ENCODE measurements at places on chromosomes 5 and 9. TPM values are rescaled to one million over a fixed set of nuclear protein-coding genes. Genes with fewer than 3 reads are reported as not detected.

GRCh38 chr9:120932086-120932823 is 5.7 kb upstream of the TRAF1 start:
- no peak for DNase-seq

- DNase-seq, result peak; percentile 31
Observed at GRCh38 chr9:98861781-98862504, 54.5 kb downstream of the GALNT12 start.

GRCh38 chr5:23208959-23209431 is 298.4 kb upstream of the PRDM9 start:
- peak; percentile 41 for DNase-seq

DNA sequence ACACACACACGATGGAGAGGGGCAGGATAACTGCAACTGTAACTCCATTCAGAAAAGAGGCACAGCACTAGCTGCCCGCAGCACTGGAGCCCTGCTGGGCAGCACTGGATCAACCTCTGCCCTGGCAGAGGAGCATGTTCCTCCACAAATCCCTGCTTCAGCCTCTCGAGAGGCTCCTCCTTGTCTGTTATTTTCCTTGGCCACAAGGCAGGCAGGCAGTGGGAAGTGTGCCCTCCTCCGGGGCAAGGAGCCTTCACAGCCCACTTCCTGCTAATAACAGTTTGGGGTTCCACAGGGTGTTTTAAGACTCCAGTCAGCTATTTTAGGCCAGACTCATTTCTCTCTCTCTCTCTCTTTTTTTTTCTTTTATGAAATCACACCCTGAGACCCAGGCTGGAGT is 11.8 kb downstream of the FXN start:
- DNase-seq, result no peak

DOCK8 gene
- 0.69 TPM for total RNA-seq

DNA sequence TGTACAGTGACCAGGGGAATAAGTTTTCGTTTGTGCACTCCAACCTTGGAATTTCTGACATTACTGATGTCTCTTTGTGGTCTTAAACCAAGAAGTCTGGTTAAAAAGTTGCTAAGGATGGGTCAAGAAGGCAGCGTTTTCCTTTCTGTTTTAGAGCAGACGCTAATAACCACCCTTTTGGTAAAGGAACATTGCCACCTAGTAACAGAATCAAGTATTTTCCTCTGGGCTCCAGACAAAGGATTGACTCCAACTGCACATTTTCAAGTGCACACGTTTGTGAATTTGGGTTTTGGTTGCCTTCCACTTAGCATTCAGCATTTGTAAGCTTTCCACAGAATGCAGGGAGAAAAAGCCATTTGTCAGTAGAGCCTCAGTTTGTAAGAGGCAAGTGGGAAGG is 22.2 kb upstream of the CEP78 start:
- no peak for DNase-seq

NOXA1 gene
- 0.92 TPM for total RNA-seq

GRCh38 chr9:16475996-16476395 is 394.5 kb downstream of the BNC2 start:
- no peak for DNase-seq

DNA sequence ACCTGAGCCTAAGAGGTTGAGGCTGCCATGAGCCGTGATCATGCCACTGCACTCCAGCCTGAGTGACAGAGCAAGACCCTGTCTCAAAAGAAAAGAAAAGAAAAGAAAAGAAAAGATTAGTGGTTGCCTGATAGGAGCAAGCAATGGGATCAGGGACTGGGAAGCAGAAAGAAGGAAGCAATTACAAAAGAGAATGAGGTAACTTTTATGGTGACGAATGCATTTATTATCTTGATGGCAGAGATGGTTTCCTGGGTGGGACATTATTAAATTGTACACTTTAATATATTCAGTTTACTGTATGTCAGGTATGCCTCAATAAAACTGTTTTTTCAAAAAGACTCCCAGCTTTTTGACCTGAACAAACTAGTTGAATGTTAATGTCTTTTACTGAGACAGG is 7.5 kb upstream of the PFDN1 start:
- DNase-seq, result no peak

DNA sequence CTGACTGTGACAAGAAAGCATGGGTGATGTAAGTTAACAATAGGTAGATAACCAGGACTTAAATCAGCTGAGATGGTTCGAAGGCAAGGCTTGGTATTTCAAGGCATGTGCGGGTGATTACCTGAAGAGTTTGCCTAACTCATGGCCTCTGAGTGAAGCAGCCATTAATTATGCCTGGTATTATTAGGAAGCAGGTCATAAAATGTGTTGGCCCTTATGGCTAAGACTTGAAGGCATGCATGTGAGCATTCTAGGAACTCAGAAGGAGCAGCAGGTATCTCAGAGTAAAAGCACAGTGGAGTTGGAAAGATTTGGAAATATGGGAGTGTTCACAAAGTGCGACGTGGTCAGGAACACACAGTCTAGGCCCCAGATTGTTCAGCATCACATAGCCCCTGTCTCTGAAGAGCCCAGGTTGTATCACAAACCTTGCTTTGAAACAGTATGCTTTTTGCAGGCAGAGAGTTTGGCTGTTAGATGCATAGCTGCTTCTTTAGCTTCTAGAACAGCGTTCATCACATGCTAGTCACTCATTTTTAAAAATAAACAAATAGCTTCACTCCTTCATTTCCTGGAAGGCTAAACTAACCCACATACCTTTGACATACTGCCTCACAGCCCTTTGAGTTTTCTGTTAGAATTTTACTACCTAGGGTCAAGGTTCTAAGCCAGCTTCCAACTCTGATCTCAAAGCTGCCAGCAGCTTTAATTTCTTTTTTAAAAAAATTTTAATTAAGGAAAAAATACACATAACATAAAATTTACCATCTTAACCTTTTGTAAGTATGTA is 2.1 kb downstream of the HEXB start:
- no peak for DNase-seq

PDCD1LG2 gene
- 9.8 TPM for total RNA-seq

MPDZ gene
- 13.8 TPM for total RNA-seq

CCT5 gene
- total RNA-seq, result 671 TPM

- DNase-seq, result no peak
Observed at GRCh38 chr9:114880291-114880745, 50.1 kb downstream of the TNFSF8 start.

DNA sequence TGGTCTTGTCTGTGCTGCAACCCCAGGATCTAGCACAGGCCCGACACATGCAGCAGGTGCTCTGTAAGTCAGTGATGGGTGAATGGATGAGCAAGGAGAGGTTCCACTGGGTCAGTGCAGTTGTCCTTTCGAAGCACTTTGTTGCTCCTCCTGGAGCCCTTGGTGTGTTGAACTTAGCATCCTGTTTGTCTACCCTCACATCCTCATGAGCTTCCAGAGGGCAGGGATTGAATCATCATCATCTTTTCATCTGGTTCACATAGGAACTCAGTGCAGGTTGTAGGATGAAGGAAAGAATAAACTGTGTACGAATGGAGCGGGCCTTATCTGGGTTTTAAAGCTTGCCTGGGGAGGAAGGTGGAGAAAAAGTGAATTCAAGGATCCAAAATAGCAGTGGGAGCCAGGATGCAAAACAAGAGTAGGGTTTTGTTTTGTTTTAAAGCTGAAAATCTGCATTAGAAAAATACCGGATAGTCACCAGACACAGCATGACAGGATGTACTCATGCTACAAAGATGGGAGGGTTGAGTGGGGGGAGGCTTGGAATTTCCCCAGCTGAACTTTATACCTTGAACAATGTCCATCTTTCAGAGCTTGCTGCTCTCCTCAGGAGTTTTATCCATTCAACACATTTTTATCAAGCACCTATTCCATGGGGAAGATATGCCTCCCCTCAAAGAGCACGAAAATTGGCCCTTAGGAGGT is 55.8 kb downstream of the PTTG1 start:
- DNase-seq, result no peak

DNA sequence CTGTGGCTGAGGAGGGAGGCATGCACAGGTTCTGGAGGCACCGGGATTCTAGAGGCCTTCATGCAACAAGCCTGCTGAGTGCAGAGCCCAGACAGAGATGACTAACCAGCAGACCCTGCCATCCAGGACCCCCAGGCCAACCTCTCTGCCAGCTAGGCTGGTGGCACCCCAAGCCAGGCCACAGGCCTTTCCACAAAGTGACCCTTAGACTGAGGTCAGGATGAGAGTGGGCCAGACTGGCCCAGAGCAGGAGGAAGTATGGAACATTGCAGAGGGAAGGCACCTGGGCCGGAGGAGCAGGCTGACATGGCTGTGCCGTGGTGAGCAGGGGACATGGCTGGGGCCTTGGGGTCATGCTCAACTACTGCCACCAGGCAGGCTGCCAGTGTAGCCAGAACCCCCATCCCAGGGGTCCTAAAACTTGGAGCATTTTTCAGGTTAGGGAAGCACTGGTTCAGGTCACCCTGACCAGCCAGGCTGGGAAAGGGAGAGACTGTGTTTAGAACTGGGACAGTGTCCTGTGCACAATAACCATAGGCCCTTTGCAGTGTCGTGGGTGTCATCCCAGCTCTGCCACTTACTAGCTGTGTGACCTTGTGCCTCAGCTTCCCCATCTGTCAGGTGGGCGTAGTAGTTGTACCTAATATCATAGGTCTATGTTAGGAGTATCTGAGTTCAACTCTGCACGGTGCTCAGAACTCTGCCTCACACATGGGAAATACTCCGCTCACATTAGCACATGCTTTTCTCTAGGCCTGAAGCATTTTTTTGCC is 17.3 kb downstream of the TCF7 start:
- DNase-seq, result no peak

DNA sequence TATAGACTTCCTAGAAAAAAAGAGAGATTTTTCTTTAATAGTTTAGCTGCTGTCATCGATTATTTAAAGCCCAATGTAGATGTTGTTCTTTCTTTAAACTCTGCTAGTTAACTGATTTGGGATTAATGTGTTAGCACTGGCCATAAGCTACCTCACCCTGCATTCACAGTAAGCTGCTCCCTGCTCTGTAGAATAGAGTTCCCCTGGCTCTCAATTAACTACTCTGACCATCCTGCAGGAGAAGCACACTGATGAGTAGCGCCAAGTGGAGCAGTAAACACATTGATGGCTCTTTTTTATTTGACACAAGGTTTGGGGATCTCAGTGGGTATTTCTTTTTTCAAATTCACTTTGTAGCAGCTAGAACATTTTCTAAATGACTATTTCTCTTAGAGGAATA is 807.9 kb upstream of the ZNF608 start:
- no peak for DNase-seq

- DNase-seq, result peak; percentile 70
Observed at GRCh38 chr9:89603767-89604665, 796 bp upstream of the GADD45G start.

DNA sequence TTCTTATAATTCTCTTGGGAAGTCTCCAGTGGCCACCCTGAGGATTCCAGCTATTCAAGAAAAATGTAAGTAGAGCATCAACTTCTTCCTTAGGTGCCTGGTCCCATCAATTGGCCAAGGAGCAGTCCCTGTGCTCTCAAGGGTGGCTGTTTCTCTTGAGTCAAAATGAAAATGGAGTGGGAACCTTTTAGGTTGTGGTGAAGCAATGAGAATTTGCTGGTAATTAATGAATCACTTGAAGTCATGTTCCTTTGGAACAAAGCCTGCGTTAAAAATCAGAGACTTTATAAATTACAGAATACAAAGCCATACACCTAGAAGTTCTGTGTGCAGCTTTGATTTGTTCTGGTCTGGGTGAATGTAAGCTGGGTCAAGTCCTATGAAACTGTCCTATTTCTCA is 48.9 kb downstream of the IL31RA start:
- no peak for DNase-seq

THBS4 gene
- 0.17 TPM for total RNA-seq

CDKN2B-AS1 gene
- not detected for total RNA-seq

DNA sequence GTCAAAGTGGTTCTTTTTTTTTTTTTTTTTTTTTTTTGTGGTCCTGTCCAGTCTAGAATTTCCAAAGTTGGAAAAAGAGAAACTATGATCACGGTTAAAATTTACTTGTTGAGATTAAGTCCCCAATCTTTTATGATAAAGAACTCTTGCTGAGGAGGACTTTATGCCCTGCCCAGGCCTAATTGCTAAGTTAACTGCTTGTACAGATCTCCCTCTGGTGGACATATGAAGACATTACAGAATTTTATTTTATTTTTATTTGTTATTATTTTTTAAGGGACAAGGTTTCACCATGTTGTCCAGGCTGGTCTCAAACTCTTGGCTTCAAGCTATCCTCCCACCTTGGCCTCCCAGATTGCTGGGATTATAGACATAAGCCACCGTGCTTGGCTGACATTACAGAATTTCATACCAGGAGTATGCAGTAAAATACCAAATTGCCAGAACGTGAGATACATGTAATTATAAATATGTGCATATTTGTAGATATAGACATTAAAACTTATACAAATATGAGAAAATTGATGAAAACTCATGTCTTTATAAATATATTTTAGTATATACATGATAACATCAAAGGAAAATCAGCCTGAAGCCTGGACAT is 91.2 kb downstream of the RFK start:
- peak; percentile 56 for DNase-seq

LRRC19 gene
- total RNA-seq, result not detected

DNA sequence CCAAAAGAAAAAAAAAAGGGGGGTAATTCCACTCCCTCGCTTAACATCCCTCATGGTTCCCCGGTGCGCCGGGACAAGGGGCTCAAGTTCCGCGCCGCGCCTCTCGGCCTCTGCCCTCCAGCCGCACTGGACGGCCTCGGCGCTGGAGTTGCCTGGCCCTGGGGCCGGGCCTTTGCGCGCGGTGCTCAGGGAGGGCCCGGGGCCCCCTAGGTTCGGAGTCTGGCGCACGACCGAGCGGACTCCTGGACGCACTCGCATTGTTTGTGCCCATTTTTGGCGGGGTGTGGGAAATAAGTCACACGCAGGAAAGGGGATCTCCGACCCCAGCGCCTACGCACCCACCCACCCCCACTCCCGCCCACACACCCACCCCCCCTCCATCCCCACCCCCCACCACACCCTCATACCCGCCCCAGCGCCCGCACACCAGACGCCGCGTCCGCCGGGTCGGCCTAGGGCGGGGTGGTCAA is 381 bp downstream of the MED22 start:
- no peak for DNase-seq

DNA sequence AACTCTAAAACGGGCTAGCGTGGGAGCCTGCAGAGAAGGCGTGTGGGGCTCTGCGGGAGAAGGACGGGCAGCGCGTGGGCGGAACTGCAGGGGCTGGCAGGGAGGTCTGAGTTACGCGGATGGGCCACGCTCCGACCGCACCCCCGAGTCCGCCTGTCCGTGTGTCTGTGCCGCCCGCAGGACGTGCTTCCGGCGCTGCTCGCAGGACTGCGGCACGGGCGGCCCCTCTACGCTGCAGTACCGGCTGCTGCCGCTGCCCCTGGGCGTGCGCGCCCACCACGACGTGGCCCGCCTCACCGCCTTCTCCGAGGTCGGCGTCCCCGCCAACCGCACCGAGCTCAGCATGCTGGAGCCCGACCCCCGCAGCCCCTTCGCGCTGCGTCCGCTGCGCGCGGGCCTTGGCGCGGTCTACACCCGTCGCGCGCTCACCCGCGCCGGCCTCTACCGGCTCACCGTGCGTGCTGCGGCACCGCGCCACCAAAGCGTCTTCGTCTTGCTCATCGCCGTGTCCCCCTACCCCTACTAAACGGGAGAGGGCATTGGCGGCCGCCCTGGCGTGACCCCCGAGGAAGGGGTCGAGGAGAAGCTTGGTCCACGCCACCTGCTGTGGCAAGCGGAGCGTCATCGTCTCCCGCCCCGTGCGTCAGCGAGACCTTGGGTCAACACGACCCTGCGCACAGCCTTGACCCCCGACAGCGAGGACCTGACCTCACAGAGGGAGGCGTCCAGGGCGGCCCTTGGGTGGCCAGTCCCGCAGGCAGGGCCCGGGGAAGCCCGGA is 11.4 kb upstream of the ASS1 start:
- DNase-seq, result no peak

- no peak for DNase-seq
Observed at GRCh38 chr9:79166005-79166404, 405.8 kb upstream of the TLE4 start.

Data from NCI-H460 (cell line).